GM12891 (cell line): ENCODE measurements at places on chromosomes 5 and 9.

DNA sequence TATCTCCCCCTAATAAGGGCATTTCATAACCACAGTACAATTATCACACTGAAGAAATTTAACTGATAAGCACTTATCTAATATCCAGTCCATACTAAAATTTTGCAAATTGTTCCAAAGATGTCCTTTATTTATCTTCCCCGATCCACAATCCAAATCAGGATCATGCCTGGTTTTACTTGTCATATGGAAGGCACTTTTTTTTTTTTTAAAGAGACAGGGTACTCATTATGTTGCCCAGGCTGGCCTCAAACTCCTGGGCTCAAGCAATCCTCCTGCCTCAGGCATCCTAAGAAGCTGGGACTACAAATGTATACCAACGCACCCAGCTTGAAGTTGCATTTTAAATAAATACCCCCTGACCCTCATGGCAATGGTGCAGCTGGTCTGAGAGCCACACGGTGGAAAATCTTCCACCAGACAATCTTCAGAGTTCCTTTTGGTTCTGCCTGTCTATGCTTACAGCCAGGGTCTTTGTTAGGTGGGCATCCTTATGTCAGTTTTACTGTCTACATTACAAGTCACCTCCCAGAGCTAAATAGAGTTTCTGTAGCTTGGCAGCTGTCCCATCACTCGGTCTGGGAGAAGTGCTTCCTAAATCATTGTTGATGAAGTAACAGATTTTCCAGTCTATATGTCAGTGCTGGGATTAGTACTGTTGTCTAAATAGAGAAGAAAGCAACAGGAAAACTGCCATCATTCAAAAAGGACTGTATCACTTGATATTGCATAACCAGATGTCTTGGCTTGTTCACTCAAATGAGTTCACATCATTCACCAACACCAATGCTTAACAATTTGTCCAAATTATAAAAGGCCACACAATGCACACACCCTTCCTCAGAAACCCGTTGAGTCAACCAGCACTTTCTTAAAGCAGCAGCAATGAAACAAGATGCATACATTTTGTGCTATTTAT, 26.4 kb downstream of the PTPN3 start:
- no peak for DNase-seq

DNA sequence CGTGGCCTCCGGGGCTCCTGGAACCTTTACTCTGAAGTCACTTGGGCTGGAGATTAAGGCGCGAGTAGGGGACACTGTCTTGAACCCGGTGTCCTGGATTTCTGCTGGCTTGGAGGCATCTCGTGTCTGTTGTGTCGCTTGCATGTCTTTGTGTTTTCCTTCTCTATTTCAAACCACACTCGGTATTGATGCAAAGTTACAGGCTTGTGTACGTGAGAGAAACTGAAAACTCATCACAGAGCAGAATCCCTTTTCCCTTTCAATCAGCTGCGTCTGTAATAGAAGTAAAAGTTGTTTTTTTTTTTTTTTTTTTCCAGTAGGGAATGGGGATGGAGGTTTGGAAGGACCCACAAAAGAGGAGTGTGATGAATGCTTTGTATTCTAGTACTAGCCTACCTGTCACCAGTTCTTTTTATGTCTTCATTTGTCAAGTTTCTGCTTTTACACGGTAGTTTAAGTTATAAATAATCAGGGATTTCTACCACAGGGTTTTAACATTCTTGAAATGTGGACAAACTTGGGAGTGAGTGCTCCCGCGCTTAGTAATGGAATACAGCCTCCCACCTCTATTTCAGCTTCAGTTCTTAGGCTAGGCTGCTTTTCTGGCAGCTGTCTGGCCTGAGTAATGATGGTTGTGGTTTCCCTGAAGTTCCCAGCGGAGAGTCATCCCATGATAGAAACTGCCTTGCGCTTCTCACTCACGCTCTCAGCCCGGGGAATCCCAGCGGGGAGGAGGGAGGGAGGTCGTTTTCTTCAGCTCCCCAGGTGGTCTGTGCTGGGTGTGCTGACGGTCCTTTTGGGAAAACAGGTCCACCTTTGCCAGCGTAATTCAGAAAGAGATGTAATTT, 763 bp downstream of the TJP2 start:
- peak; percentile 30 for DNase-seq

- DNase-seq: no peak
Measured at GRCh38 chr5:2454876-2455275, 296.6 kb downstream of the IRX2 start.

DNA sequence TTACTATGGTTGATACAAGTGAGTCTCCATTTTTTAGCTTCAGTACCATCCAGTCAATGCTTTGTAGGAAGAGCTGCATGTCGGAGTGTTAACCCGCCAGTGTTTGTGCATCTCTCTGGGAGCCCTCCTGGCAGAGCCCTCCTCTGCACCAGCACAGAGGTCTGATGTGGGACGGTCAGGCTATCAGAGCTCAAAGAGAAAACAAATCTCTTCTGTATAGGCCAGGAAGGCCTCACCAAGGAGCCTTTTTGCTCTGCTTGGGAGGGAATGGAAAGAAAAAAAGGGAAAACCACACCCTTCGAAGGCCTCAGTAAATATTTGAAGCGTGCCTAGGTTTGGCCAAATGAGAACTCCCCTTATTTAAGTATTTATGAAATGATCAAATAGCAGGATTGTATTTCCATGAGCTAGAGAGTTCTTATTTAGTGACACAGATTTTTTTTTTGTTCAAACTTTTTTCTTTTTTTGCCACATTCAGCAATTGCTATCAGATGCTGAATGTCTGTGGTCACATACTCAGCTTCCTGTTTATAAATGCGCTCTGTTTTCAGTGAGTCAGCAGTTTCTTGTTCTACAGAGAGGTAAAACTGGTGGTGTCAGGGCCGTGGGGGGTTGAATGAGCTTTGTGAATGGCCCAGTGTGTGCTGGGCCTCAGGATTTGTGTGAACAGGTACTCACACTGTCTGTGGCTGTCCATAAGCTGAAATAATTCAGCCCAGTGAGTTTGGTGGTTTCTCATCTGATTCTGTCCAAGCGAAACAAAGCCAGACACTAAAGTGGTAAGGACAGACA, 226.6 kb downstream of the SNX18 start:
- peak; percentile 8 for DNase-seq

GRCh38 chr5:173835661-173836060, 52.5 kb upstream of the CPEB4 start:
- no peak for DNase-seq
